ENCODE measurements at places on chromosomes 2 and 18.

DNA sequence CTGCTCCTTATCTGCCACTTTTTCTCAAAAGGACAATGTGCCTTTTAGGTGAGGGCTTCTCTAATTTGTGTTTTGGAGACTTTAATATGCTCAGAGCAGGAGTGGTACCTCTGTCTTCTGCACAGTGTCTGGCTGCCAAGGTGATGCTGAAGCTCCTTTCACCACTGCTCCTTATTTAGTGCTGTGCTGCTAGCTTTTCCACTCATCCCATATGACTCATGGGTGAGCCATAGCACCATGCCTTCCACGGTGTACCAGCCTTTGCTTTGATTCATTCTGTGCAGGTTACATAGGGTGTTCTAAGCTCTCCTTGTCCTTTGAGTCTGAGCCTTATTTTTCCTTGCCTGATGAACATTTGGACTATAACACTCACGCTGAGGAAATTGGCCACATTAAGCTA, 202.4 kb downstream of the ARL6IP6 start:
- no peak for DNase-seq

- no peak for DNase-seq
Measured at GRCh38 chr18:47113796-47114540, 36.3 kb downstream of the HDHD2 start.

DNA sequence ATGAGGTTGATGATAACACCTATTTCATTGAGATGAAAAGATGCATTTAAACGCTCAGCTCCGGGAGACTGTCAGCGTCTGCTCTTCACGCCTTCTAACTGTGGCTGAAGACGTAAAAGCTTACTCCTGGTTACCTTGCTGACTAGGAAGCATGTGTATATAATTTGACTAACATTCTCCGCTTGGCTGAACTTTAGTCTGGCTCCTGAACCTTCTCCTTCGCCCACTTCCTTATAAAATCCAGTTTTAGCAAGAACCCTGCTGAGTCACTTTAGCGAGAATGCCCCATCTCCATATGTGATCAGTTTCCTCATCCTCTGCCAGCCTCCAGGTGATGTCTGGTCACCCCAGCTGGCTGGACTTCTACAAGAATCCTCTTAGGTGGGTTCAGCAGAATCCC, 12.7 kb upstream of the CREG2 start:
- no peak for DNase-seq

- DNase-seq, result no peak
Measured at GRCh38 chr2:187349326-187349944, 98.6 kb downstream of the CALCRL start.

- no peak for DNase-seq
Measured at GRCh38 chr2:146804288-146804687, 1040.5 kb upstream of the ACVR2A start.

DNA sequence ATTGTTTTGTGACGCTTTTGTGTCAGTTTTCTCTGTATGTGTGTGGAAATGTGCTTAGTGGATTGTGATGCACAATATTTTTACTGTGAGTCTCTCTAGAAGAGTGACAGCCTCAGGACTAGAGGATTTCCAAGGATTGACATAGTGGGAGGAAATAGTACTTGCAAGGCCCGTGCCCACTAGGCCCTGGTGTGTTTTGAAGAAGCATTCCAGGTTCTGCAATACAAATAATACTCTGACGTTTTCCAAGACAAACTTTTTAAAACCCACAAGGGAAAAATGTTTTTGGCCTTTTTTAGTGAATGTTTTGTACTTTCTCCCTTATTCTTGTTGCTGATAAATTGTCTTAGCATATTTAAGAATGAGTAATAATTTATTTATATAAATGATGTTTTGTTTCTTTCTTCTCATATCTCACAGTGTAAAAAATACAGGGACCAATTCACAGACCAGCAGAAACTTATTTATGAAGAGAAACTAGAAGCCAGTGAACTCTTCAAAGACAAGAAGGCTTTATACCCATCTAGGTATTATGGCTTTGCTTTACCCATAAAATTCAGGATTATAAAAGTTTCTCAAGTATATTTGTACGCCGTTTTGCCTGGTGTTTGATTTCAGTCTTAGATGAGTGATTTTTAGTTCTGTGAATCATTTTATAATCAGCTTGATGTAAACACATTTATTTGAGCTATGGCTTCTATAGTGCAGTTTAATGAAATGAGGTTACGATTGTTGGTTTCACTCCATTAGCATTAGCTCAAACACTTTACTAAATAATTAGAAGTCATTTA, 165.6 kb downstream of the MYO1B start:
- DNase-seq, result no peak
